K562 (cell line): ENCODE measurements at places on chromosomes 1 and 21. TPM values are rescaled to one million over a fixed set of nuclear protein-coding genes. Genes with fewer than 3 reads are reported as not detected.

- H3K27me3 ChIP-seq, result peaks cover 18% of the 10 kb centered on the region
- H3K4me1 ChIP-seq, result no peaks in the 10 kb centered on the region
- H3K27ac ChIP-seq, result no peak overlapping the region
These were observed 29.8 kb upstream of the HHAT start for GRCh38 chr1:210298936-210299335.

The LIPI gene
- not detected in 2 replicates for total RNA-seq

- peaks cover 35% of the 10 kb centered on the region for H3K27me3 ChIP-seq
- H3K27ac ChIP-seq, result no peak overlapping the region
- no peaks in the 10 kb centered on the region for H3K36me3 ChIP-seq
- no peaks in the 10 kb centered on the region for H3K4me1 ChIP-seq
These were observed 254.0 kb downstream of the MATN1 start for GRCh38 chr1:30469426-30469825.

- H3K4me3 ChIP-seq, result no peak overlapping the region
- H3K4me1 ChIP-seq, result no peaks in the 10 kb centered on the region
- DNase-seq, result no peak
- H3K27ac ChIP-seq, result no peak overlapping the region
These were observed 23.0 kb upstream of the ITPKB start for GRCh38 chr1:226762055-226762454.

GRCh38 chr21:42080788-42081083, 9.6 kb downstream of the UMODL1 start:
- DNase-seq, result no peak
- no peak overlapping the region for H3K27ac ChIP-seq
- H3K4me3 ChIP-seq, result no peak overlapping the region

The LY9 gene
- total RNA-seq, result not detected in 2 replicates

DNA sequence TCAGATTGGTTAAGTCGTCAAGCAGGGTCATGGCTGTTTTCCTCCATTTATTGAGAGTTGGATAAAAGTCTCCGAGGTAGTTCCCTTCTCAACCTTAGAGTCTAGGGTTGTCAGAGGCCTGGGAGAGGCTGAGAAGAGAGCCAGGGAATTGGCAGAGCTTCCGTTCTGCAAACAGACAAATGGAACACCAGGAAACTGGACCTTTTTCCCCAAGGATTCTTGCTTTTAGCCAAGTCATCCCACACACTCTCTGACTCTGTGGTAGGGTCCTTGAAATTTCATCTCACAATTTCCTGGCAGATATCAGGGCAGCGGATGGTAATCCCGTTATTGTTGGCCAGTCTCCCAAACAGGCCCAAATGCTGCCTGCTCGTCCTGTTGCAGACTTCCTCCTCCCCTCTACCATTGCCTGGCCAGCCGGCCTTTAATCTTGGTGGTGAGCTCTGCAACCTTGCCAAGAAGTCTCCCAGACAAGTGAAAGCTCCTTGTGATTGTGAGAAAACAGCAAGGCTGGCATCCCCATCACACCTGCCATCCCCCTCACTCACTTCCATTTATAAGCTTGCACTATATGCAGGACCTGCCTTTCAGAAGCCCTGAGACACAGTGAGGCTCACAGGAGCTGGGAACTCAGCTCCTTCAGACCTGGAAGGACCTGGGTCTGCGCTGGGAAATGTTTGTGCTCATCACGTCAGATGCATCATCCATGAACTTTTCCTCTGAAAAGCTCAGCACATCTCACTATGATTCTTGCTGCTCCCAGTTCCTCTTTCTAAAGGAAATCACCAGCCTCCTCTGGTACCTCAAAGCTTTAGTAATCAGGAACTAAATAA, 13.7 kb upstream of the SRP9 start:
- H3K27me3 ChIP-seq, result peaks cover 2% of the 10 kb centered on the region; the same call in 2 of the 3 replicates
- no peak for DNase-seq
- H3K4me1 ChIP-seq, result peaks cover 15% of the 10 kb centered on the region
- H3K4me3 ChIP-seq, result no peak overlapping the region
- H3K36me3 ChIP-seq, result no peaks in the 10 kb centered on the region

The ESPN gene
- total RNA-seq, result 1.2 and 1.7 TPM in 2 replicates

The CROCC gene
- 9.3 and 10.4 TPM in 2 replicates for total RNA-seq

The NOL9 gene
- total RNA-seq, result 76.5 and 79.3 TPM in 2 replicates

DNA sequence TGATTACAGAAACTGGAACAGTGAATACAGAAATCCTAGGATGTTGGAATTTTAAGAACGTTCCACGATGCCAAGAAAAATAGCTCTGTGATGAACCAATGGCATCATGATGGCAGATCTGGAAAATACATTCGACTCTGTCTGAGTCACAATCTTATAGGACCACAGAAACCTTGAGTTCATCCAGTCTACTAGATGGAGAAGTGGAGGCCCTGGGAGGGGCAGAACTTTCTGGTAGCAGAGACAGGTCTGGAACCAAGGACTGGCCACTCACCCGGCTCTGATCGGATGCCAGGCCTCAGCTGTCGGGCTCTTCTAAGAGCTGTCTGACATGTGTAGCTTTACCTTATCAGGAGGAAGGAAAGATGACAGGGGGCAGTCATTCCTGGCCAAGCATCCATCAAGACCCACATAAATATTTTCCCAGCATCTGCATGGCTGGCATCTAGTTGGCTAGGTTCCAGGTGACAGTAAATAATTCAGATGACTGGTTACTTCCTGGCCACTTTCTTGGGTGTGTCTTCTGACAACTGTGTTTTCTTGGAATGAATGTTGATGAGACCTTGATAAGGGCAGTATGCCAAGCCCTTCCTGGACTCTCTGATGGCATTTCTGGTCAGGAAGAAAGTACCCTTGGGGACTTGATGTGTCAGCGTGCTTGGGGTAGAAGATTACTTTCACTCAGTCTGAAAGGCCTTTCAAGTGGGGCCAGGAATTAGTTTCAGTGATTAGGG, 72.6 kb upstream of the TRABD2B start:
- H3K36me3 ChIP-seq, result no peaks in the 10 kb centered on the region
- H3K4me3 ChIP-seq, result no peak overlapping the region
- 0 out of 2 replicates have a peak, but pooled peaks cover 4% of the 10 kb centered on the region for H3K27me3 ChIP-seq
- H3K4me1 ChIP-seq, result no peaks in the 10 kb centered on the region
- DNase-seq, result no peak

GRCh38 chr1:7471836-7472235, 299.3 kb upstream of the VAMP3 start:
- no peak overlapping the region for H3K27ac ChIP-seq
- no peak for DNase-seq
- peaks cover 23% of the 10 kb centered on the region; the same call in 2 of the 3 replicates for H3K27me3 ChIP-seq
- H3K4me3 ChIP-seq, result no peak overlapping the region
- no peaks in the 10 kb centered on the region for H3K4me1 ChIP-seq
- no peaks in the 10 kb centered on the region for H3K36me3 ChIP-seq

DNA sequence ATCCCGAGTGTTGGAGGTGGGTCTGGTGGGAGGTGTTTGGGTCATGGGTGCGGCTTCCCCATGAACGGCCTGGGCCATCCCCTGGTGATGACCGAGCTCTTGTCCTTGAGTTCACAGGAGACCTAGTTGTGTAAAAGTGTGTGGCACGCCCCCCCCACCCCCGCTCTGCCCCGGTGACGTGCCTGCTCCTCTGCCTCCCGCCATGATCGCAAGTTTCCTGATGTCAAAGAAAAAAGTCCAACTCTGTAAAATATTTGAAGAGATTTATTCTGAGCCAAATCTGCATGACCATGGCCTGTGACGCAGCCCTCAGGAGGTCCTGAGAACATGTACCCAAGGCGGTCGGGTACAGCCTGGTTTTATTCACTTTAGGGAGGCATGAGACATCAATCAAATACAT, 125.1 kb upstream of the COL6A1 start:
- no peak for DNase-seq
- no peak overlapping the region for H3K27ac ChIP-seq
- H3K4me1 ChIP-seq, result no peaks in the 10 kb centered on the region
- H3K27me3 ChIP-seq, result peaks cover 62% of the 10 kb centered on the region
- no peak overlapping the region for H3K4me3 ChIP-seq

DNA sequence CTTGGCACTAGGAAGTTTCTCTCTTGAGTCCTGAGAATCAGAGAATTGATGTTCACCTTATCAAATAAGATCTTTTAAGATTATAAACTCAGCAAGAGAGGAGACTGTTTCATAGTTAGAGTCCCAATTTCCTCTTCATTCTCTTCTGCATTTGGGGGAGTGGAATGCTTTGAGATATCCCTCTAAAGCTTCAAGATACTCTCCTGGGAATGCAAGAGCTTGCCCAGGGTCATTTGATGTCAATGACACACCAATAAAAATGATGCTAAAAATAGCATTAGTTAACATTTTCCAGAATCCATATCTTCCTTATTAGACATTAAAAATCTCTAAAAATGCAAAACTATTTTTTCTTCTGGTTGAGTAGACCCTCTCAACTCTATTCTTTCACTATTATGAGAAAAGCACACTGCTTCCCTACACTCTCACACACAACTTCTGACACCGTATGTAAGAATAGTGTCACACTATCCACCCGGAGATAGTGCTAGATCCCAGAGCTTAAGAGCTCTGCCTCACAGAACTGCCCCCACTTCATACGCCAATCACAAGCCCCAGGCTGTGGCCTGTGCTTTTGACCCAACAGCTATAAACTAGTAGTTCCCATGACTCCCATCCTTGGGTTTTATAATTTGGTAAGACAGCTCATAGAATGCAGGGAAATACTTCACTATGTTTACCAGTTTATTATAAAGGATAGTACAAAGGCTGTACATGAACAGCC, 399.9 kb upstream of the RUNX1 start:
- no peak for DNase-seq
- no peak overlapping the region for H3K27ac ChIP-seq
- H3K4me3 ChIP-seq, result no peak overlapping the region
- H3K36me3 ChIP-seq, result no peaks in the 10 kb centered on the region

DNA sequence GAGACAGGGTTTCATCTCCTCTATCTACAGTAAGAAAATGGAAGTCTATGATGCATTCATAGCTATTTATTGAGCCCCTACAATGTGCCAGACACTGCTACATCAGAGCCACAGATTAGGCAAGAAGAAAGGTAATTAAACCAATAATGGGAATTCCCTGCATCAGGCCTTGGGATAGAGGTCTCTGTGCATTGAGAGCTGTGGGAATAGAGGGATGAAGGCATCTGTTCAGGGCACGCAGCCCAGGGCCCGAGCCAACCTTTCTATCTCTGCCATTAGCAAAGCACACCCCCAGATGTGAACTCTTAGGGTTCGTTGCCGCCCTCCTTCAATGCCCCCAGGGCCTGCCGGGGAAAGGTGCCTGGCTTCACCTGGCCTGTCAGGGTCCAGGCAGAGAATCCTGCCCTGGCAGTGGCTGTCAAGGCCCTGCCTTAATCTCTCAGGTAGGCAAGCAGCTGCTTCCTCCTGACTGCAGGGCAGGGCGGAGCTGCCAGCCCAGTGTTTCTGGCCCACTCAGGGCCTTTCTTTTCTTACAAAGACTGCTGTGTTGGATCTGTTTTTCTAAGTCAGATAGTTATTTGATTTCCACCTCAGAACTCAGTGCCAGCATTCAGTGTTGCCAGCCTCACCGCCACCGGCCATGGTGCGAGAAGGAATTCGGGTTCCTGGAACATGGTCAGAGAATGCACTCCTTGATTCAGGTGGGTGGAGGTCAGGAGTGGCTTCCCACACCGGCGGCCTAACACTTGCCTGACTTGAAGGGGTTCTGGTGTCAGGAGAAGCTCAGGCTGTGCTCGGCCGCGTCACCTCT, 76.1 kb downstream of the PGM1 start:
- H3K4me1 ChIP-seq, result no peaks in the 10 kb centered on the region
- DNase-seq, result no peak
- no peaks in the 10 kb centered on the region for H3K36me3 ChIP-seq

The CELA3A gene
- 5.4 and 5.7 TPM in 2 replicates for total RNA-seq

GRCh38 chr1:30409476-30410152, 313.8 kb downstream of the MATN1 start:
- no peaks in the 10 kb centered on the region for H3K36me3 ChIP-seq
- H3K27ac ChIP-seq, result no peak overlapping the region
- DNase-seq, result no peak
- peaks cover 4% of the 10 kb centered on the region; the same call in 1 of the 3 replicates for H3K27me3 ChIP-seq
- H3K4me1 ChIP-seq, result no peaks in the 10 kb centered on the region

DNA sequence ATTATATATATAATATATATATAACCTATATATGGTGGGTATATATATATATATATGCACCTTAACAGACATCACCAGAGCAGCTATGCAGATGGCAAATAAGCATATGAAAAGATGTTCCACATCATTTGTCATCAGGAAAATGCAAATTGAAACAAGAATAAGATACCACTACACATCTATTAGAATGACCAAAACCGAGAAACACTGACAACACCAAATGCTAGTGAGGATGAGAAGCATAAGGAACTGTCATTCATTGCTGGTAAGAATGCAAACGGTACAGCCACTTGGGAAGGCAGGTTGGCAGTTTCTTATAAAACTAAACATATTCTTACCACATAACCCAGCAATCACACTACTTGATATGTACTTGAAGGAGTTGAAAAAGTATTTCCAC, 219.8 kb upstream of the PRMT6 start:
- no peak overlapping the region for H3K27ac ChIP-seq
- no peak for DNase-seq
- no peaks in the 10 kb centered on the region for H3K4me1 ChIP-seq
- no peak overlapping the region for H3K4me3 ChIP-seq

GRCh38 chr1:73903092-73903491, 294.9 kb downstream of the LRRIQ3 start:
- H3K27ac ChIP-seq, result no peak overlapping the region
- no peaks in the 10 kb centered on the region for H3K27me3 ChIP-seq
- H3K4me3 ChIP-seq, result no peak overlapping the region
- H3K4me1 ChIP-seq, result no peaks in the 10 kb centered on the region
- H3K36me3 ChIP-seq, result no peaks in the 10 kb centered on the region

The DUSP10 gene
- 5.9 and 6.1 TPM in 2 replicates for total RNA-seq

The TRIM17 gene
- total RNA-seq, result not detected in 2 replicates

DNA sequence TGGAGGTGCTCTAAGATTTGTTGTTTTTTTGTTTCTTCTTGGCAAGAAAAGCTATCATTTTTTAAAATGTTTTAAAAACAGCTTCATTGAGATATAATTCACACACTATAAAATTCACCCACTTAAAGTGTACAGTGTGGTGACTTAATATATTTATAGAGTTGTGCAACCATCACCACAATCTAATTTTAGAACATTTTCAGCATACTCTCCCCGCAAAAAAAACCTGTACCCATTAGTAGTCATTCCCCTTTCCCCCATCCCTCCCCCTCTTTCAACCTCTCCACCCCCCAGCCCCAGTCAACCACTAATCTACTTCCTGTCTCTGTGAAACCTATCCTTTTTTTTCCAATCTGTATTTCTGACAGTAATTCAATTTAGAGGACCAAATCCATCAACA, 30.6 kb downstream of the ZC3H11B start:
- no peak overlapping the region for H3K4me3 ChIP-seq
- 0 out of 2 replicates have a peak, but pooled peaks cover 6% of the 10 kb centered on the region for H3K27me3 ChIP-seq
- DNase-seq, result no peak
- H3K27ac ChIP-seq, result no peak overlapping the region
- no peaks in the 10 kb centered on the region for H3K36me3 ChIP-seq
- no peaks in the 10 kb centered on the region for H3K4me1 ChIP-seq
